Gastroesophageal sphincter (tissue), 4 donors: ENCODE measurements at places on chromosomes 16 and 17. TPM values are rescaled to one million over a fixed set of nuclear protein-coding genes. Genes with fewer than 3 reads are reported as not detected.

DNA sequence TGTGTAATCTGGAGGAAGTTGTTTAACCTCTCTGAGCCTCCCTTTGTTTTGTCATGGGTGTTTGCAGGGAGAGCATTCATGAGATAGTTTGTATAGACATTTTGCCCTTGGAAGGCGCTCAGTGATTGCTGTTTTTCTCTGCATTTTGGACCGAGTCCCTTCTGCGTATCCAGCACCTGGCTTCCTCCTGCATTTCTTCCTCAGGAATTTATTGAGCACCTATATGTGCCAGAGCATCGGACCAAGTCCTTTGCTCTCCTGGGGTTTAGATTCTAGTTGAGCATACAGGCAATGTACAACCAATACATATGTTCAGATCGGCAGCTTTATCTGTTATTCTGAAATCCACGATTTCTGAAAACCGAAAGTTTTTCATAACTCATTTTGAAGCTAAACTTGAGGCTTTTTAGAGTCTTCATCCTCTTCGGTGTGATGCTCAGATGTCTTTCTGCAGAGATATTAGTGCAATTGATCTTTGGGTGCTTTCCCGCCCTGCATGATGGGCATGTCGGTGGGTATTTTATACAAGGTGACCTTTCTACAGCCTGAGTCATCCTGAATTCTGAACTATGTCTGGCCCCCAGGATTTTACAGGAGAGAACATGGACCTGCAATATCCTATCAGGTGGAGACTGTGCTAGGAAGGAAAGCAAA lies 4.1 kb downstream of the IL4R start:
- no peak for ATAC-seq

GRCh38 chr16:87608400-87608985 lies 6.2 kb downstream of the JPH3 start:
- ATAC-seq = no peak

- ATAC-seq = peak; percentile 80
Observed at GRCh38 chr16:1414532-1415260, at the start of gene UNKL. TSS of gene UNKL (minus strand) at chr16:1414704. CDS start at chr16:1414691, 13 bp downstream.

GRCh38 chr17:4987767-4988567 lies 492 bp upstream of the CAMTA2 start:
- peak; percentile 17 for ATAC-seq

DNA sequence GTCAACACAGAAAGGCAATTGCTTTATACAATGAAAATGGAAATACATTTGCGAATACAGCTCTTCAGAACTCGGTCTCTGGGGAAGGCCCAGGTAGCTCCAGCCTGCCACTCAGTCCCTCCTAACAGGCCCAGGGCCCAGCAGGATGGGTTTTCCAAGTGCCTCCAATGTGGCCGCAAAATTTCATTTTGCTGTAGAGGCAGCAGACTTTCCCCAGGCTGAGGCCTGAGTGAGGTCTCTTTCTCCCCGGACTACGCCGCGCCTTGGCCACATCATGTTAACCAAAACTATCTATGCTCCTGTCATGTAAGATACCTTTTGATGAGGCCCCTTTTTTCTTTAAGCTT lies 606.0 kb upstream of the SALL1 start:
- ATAC-seq = no peak

DNA sequence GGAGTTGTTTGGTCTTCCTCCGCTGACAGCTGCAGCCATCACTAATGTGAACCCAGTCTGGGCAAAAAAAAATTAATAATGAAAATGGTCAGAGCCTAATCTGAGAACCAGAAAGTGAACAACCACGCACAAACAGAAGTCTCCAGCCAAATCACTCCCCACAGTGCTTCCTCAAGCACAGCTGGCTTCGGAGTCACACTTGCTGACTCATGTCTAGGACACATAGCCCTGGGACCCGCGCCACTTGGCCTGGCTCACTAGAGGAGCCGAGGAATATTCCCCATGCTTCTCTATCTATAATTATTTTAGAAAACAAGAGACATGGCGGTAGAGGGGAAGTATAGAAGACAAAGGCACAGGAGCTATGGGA lies 109.1 kb downstream of the ZFHX3 start:
- ATAC-seq = peak; percentile 95

The PIPOX gene
- total RNA-seq = 7.3 TPM

DNA sequence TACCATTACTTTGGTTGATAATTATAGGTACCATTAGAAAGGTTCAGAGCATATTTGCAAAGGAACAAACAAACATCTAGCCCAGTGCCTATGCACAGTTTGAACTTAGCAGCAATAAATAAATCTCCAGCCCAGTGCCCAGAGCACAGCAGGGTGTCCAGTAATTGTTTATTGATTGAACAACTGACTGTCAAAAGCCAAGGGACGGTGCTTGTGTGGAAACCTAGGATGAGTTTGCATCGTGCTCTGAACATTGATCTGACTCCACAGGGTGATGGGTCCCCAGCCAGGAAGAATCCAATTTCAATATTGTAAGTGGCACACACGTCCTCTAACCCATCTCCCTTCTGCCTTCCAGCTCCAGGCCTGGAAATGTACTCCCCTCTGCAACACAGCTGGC lies 625.5 kb upstream of the C16orf82 start:
- ATAC-seq = no peak
